ENCODE measurements at places on chromosomes 5 and 9. TPM values are rescaled to one million over a fixed set of nuclear protein-coding genes. Genes with fewer than 3 reads are reported as not detected.

Gene PRELID2
- 15.5 TPM for total RNA-seq

DNA sequence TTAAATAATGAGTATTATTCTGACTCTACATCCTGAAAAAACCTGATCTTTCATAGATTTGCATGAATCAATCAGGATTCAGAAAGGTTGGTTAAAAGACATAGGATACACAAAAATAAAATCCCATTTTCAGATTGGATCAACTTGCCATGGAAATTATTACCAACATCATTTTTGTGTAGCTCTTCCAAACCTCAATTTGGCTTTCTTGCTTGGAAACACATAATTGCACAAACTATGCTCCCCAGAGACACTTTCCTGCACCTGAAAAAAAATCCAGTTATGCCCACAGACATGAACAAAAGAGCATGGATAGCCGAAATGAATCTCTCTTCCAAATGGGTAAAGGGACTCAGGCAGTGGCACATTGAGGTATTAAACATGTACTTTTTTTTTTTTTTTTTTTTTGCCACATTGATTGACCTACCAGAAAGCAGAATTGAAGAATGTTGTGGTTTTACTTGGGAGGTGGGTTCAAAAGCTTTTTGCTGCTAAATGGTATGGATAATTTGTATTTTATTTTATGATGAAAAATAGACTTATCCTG is 135.4 kb upstream of the FBN2 start:
- DNase-seq = no peak

GRCh38 chr9:7542693-7543092 is 256.9 kb downstream of the DMAC1 start:
- DNase-seq = no peak

- DNase-seq = no peak
Measured at GRCh38 chr5:97194366-97194765, 11.3 kb upstream of the RIOK2 start.

DNA sequence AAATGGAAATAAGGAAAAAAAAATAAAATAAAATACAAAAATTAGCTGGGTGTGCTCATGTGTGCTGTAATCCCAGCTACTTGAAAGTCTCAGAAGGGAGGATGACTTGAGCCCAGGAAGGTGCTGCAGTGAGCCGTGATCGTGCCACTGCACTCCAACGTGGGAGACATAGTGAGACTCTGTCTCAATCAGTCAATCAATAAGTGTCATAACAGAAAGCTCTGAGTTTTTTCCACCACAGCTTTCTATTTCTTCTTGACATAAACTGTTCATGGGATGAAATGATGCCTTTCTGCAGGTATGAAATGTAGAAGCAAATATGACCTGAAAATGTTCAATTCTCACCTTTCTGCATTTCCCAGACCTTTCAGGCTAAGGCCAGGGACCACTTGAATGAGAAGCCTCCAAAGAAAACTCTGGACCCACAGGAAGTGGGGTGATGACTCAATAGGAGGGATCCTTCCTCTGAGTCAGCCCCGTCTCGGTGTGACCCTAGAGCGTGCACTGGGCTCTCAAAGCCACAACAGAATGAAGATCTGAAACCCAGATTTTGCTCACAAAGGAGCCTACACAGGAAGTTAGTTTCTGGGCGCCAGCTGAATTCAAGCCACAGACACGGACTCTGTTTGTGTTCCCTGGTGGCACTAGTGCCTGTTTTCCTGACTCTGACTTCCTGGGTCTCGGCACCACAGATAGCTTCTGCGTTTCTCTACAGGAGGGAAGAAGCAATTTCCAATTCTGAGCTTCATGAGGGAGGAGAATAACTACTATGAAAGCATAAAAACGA is 62.0 kb downstream of the ANKH start:
- peak; percentile 99 for DNase-seq

Gene CMBL
- total RNA-seq = 11.4 TPM

GRCh38 chr9:16344343-16344742 is 526.1 kb downstream of the BNC2 start:
- DNase-seq = peak; percentile 92

- DNase-seq = peak; percentile 31
Measured at GRCh38 chr9:114532561-114533237, 27.4 kb upstream of the WHRN start.
